ENCODE measurements at places on chromosomes 1 and 21.

GRCh38 chr1:225897595-225898514 lies 8.9 kb upstream of the LEFTY1 start:
- DNase-seq: no peak

DNA sequence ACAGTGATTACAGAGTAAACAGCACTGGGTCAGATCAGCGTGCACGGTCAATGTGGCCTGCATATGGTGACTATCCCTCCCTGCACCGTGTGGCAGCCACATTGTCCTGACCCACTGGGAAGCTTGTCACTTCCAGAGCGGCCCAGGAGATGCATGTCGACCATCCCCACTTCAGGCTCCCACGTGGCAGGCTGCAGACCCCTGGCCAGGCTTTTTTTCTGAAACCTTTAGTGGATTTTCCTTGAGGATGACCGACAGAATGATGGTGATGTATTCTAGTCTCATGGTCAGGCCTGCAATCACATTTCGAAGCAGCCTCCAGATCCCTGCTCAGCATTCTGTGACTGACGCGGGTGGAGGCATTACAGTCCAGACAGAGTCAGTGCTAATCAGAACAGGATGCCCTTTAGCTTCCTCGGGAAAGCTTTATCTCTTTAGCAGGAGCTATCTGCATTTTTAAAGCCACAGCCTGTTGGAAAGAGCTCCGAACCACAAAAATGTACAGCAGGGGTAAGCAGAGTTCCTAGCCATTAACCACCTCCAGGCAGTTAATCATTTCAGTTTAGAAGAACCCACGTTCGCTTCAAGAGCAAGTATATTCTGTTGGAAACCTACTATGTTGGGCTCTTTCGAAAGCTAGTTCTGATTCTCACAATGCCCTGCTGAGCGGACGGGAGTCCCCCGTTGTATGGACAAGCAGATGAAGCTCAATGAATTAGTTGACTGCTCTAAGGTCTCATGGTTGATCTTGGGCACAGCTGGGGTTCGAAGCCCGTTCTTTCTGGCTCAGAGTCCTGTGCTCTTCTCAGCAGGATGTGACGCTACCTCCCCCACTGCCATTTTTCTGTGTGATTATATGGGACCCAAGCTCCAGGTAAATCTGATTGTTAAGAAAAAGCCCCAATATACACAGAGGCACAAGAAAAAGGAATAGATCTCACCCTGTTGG lies 56.5 kb downstream of the IRF2BP2 start:
- no peak for DNase-seq

GRCh38 chr1:162303004-162303344 lies 73.7 kb downstream of the SPATA46 start:
- DNase-seq: no peak

DNA sequence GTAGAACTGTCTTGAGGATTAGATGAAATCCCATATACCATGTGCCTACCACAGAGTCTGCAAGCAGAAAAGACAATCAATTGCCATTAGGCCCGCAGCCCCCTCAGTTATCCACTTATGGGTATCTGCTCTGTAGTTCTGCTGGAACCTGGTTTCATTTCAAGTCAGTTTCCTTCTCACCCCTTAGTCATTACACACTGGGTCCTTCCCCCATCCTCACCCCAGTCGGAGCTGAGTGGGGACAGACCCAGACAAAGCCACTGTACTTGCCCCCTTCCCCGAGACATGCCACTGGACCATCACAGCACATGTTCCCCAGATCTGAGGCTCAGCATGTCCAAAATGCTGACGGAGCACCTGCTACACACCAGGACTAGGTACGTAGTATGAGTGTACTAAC lies 21.2 kb downstream of the PGLYRP3 start:
- no peak for DNase-seq

GRCh38 chr1:162003061-162003829 lies 20.4 kb downstream of the OLFML2B start:
- no peak for DNase-seq

DNA sequence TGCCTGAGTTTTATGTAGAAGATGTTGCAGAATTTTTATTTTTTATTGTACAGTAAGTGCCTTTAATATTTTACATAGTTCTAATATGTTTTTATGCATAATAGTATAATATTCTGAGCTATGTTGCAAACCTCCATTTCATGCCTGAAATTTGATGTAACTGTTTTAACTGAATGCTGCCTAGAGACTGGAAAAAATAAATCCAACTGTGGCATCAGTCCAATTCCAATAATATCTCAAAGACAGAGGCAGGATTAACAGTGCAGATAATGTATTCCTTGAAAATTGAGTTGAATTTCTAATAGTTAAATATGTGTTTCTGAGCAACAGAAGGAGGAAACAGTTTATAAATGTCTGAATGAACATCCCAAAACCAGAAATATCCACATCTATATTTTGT lies 61.1 kb upstream of the KIF1B start:
- DNase-seq: no peak

- DNase-seq: no peak
Measured at GRCh38 chr21:45330075-45330781, 42.5 kb upstream of the POFUT2 start.

DNA sequence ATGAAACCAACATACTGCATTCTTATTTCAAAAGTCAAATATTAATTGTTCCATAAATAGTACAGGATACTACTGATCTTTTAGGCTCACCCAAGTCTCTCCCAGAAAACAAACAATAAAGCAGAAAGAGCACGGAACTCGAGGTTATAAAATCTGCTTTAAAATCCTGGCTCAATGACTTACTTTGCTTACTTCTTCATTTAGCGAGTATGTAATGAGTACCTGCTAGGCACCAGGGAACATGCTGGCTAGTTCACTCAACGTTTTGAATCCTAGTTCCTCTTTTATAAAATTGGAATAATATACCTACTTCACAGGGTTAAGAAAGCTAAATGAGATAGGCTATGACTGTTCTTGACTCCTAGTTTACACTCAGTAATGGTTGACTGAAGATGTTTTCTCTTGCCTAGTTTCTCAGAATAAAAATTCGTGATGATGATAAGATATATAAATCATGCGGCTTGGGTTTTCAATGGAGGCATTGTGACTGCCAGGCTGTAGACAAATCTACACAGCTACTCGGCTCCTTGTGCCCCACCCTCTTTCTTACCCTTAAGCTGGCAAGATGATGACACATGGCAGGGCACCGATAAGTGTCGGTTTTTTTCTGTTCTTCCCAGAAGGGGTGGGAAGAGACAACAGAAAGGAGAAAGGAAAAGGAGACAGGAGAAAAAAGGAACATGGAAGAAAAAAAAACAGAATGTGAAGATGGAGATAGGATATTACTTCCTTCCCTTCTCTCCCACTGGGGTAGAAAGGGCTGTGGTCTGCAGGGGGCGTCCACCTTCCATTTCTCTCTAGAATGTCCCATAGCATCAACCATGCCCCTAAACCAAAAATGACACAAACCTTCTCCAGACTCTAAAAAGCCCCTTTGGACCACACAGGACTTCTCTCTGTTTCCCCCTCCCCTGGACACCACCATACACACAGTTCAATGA lies 507.1 kb downstream of the SMYD3 start:
- DNase-seq: no peak

DNA sequence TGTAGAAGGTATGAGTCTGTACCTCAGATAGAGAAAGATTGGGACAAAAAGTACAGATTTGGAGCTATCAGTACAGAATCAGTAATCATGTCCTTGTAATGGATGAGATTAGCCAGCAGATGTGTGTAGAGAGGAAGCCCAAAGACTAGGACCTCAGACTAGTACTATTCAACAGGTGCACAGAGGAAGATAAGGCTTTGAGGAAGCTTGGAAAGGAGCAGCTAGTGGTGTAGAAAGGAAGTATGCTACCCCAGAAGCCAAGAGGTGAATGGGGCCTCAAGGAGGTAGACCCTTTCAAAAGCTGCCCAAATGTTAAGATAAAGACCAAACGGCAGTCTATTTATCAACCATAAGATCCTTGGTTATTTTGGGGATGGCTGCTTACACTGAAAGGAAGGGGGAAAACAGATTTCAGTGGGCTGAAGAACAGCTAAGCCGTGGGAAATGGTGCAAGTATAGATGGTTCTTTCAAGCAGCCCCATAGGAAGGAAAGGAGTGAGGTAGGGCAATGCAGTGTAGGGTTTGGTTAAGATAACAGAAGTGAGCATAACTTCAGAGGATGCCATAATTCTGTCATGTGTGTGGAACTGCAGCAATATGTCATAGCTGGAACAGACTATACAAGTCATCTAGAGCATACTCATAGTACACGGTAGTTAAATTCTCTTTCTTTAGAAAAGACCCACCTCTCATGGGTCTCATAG lies 221.7 kb downstream of the HHIPL2 start:
- no peak for DNase-seq

- DNase-seq: no peak
Measured at GRCh38 chr1:227815468-227816409, at the start of gene PRSS38. TSS of gene PRSS38 (plus strand) at chr1:227815675. CDS start at chr1:227815717, 42 bp downstream.

DNA sequence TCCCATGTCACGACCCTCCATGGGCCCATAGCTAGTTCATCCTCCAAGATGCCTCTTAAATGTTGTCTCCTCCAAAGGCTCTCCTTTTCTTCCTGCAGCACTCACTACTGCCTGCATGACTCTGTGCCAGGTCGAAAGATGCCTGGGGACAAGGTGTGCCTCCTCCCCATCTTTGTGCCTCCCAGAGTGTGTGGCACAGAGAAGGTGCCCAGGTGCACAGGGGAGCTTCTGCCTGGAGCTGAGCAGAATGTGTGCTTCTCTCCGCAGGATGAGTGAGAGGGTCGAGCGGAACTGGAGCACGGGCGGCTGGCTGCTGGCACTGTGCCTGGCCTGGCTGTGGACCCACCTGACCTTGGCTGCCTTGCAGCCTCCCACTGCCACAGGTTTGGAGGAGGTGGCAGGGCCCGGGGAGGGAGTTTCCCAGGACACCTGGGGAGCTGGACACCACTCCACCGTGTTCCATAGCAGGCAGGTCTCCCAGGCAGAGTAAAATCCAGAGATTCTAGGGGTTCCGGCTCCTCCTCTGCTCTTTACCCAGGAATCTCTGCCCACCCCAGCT lies 6.9 kb upstream of the PPM1J start:
- no peak for DNase-seq

DNA sequence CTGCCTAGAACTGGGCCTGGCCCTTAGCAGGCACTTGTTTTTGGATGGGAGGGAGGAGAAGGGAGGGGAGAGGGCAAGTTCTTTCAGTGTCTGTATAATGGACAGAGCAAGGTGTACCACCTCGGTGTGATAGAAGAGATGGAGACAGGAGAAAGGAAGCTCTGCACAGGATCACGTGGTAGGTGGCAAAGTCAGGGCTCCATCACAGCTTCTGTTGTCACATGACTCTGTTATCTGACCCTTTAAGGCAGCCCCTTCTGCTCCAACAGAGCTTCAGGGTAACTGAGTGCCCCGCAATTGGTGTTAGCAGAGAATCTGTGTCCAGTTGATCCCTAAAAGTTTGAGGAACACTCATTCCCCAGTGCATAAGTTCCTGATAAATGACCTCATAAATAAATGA lies 16.5 kb upstream of the ETS2 start:
- DNase-seq: no peak

GRCh38 chr1:46536527-46536926 lies 14.9 kb downstream of the KNCN start:
- DNase-seq: no peak

DNA sequence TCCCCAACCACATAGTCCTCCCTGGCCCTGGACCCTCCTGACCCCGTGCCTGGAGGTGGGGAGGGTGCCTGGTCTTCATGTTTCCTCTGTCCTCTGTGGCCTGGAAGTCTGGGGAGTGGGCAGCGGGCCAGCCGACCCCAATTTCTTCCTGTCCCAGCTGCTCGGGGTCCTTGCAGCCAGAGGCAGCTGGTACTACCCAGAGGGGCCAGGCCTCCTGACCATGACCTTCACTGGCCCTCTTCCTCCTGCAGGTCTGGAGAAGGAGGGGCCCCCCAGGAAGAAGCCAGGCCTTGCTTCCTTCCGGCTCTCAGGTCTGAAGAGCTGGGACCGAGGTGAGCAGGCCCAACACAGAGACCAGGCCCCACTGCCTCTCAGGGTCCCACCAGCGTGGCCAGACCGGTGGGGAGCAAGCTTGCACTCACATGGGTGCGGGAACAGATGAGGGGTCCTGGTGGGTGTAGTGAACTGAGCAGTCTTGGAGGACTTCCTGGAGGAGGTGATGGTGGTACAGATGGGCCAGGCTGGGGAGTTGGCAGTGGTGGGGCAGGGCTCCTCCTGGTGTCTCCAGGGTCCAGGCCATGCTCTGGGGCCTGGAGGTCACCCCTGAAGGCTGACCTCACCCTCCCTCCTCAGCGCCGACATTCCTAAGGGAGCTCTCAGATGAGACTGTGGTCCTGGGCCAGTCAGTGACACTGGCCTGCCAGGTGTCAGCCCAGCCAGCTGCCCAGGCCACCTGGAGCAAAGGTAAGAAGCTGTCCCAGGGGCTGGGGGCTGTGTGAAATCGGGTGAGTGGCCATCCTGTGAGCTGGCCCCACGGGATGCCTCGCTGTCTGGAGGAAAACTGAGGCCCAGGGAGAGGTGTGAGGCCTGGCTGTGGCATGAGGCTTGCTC lies 32.7 kb downstream of the TRIM11 start:
- DNase-seq: no peak

GRCh38 chr1:80251171-80251570 lies 1244.6 kb upstream of the ADGRL4 start:
- no peak for DNase-seq

DNA sequence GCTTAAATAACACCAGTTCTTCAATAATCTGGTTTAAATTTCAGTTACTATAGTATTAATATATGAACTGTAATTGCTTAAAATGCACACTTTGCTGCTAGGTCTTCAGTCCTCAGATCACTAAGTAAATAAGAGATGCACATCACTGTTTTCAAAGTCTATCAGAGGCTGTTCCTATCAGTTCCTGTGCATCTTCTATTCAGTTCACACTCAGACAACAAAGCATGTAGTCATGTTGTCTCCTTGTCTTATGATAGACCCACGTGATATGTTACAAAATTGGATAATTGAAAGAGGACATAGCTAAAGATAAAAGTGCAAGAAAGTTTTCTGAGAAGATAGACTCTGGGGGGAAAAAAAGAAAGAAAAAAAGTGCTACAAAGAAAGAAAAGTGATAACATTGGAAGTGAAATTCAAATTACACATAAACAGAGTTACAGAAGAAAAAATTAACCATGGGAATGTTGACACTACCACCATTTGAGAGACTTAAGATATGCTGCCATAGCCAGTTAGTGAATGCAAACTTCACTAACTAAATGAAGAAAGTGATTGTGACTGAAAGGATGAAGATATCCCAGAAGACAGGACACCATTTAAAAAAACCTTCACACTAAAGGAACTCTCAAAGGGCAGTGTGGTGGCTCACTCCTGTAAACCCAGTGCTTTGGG lies 33.9 kb upstream of the TSNAX start:
- DNase-seq: no peak

DNA sequence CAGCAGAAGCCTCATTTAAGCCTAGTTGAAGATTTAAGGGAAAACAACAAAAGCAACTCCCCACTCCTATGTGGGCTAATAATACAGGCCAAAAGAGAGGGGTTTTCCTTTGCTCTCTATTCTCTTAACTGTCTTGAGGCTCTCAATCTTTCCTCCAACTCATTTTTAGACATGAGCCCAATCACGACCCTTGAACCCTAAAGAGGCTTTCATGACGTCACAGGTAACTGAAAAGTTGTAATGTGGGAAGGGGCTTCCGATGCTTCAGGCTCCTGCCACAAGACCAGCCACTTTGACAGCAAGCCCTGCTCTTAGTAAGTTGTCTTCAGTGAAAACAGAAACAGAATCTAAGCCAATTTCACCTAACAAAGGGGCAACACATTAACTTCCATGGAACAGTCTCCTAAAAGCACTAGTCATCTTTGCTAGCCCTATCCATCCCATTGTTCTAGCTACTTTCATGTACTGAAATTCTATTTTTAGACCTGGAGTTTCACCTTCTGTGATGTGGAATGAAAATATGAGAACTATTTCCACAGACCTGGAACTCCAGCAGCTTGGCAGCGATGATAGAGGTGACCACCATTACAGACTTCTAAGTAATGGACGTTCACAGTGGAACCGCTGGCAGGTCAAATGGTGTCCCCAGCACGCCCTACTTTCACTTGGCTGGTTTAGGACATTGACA lies 36.3 kb downstream of the GPR161 start:
- DNase-seq: no peak

All from SIG-M5 (cell line).